Thyroid gland (tissue), 4 donors: ENCODE measurements at places on chromosomes 12 and 14. TPM values are rescaled to one million over a fixed set of nuclear protein-coding genes. Genes with fewer than 3 reads are reported as not detected.

Gene B4GALNT3
- total RNA-seq: 4.8 TPM

DNA sequence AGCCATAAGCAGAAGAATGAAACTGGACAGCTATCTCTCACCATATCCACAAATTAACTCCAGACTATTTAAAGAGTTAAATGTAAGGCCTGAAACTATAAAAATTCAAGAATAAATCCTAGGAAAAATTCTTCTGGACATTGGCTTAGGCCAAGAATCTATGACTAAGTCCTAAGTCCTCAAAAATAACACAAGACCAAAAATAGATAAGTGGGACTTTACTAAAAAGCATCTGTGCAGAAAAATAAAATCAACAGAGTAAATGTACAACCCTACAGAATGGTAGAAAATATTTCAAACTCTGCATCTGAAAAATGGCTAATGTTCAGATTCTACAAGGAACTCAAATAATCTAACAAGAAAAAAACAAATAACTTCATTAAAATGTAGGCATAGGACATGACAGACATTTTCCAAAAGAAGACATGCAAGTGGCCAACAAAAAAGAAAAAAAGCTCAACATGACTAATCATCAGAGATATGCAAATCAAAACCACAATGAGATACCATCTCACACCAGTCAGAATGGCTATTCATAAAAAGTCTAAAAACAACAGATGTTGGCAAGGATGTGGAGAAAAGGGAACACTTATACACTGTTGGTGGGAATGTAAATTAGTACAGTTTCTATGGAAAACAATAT is 61.0 kb upstream of the PPFIA2 start:
- DNase-seq: no peak

DNA sequence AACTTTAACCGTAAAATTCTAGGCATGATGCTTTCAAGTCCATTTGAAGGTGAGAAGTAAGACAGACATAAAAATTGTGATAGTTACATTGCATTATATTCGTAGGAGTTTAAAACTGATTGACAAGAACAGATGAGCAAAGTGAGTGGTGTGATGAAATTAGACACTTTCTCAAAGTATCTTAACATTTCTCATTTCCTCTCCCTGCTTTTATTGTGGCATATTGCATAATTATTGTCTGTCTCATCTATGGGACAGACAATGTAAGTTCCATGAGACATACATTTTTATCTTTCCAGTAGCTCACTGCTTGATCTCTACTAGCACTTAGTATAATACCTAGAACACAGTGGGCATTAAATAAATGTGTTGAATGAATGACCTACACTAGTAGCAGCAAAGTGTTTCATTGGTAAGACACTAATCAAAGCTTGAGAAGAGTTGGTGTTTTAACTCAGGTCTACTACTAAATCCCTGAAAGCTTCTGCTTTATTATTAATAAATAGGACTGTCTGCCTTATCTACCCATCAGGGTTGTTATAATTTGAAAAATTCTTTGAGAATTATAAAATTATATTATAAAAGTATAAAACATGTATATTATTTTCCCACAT is 19.0 kb downstream of the A2M start:
- DNase-seq: no peak

GRCh38 chr14:88868558-88869159 is 44.2 kb downstream of the TTC8 start:
- DNase-seq: no peak

Gene LACRT
- not detected for total RNA-seq

GRCh38 chr12:18975933-18976332 is 153.6 kb upstream of the PLEKHA5 start:
- no peak for DNase-seq

Gene TEX22
- total RNA-seq: 0.22 TPM

- no peak for DNase-seq
Measured at GRCh38 chr14:75877292-75877691, 104.5 kb downstream of the TGFB3 start.
